CD4-positive, alpha-beta T cell treated with Interleukin-15 for 4 hours (primary cell): ENCODE measurements at places on chromosomes 1 and 21.

DNA sequence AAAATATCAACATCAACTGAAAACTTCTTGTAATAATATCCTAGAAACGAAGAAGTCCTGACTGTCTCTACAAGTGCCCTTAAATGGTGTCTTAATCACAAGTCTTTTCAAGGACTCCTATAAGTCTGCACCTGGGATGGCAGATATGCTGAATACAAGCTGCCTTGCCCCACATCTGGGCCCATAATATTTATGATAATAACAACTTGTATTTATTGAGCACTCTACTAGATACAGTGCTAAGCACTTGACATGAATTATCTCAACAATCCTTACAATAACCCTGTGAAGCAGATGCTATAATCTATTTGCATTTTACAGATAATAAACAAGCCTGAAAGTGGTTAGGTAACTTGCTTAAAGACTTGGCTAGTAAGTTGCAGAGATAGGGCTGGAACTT lies 78.0 kb upstream of the ZNF648 start:
- DNase-seq: no peak

DNA sequence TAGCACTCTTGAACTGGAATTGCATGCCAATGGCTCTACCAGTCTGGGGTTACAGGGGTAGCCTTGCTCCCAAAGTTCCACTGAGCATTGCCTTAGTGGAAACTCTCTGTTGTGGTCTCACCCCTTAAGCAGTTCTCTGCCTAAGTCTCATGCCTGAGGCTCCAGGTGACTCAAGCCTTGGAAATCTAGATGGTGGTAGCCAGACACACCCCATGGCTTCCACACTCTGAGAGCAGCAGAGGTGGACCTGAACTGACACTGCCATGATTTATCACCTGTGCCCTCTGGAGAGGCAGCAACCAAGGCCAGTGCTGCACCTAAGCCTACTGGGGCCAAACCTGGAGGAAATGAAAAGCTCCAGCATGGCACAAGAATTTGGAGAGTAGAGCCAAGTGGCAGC lies 285.7 kb upstream of the PKN2 start:
- DNase-seq: no peak

DNA sequence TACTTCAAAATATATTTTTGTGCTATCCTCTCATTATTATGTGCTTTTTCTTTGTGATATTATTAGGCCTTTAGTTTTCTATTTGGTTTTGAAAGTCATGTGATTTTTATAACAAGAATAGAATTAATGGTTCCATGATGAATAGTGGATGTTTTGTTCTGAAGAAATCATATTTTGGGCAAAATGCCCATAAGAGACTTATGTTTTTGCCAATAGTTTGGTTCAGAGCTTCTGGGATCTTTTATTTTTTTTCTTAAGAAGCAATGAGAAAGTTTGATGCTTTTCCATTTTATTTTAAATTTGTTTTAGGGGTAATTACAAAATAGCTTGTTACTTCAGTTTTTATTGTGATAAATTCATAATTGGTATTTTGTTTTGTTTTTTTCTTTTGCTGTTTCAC lies 49.8 kb downstream of the LYPLAL1 start:
- no peak for DNase-seq

- DNase-seq: no peak
These were observed 258.5 kb downstream of the OMA1 start for GRCh38 chr1:58287894-58288623.

- DNase-seq: no peak
These were observed 51.0 kb upstream of the GORAB start for GRCh38 chr1:170481000-170481399.
